Fibroblast of pulmonary artery (primary cell): ENCODE measurements at places on chromosomes 11 and 22.

GRCh38 chr11:1358286-1358685 is 31.4 kb upstream of the BRSK2 start:
- DNase-seq = peak; percentile 39

- no peak for DNase-seq
Measured at GRCh38 chr11:10771457-10771856, 20.4 kb downstream of the CTR9 start.

GRCh38 chr22:29886596-29886995 is 3.6 kb downstream of the MTMR3 start:
- no peak for DNase-seq

- DNase-seq = no peak
Measured at GRCh38 chr22:36926721-36927435, 13.4 kb downstream of the CSF2RB start.

- DNase-seq = no peak
Measured at GRCh38 chr11:91876746-91877145, 347.9 kb upstream of the FAT3 start.

- no peak for DNase-seq
Measured at GRCh38 chr22:23904573-23905254, 10.5 kb downstream of the MIF start.
